ENCODE measurements at places on chromosomes 12 and 14.

DNA sequence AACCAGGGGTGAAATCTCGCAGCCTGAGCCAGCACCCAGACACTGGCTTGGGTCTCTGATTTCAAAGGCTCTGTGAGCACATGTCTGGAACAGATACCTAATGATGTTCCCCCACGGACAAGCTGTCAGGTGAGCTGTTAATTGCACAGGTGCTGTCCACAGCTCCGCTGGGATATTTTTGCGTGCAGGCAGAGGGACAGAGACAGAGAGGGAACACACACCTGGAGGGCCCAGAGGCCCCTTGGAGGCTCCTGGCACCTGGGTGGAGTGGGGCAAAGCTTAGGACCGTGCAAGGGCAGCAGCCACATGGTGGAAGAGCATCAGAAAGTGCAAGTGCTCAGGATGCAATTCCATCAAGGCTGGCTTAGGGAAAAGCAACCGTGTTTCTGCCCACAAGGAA is 57.3 kb downstream of the ARL6IP4 start:
- no peak for DNase-seq

GRCh38 chr12:106140223-106140986 is 1.7 kb upstream of the NUAK1 start:
- no peak for DNase-seq

DNA sequence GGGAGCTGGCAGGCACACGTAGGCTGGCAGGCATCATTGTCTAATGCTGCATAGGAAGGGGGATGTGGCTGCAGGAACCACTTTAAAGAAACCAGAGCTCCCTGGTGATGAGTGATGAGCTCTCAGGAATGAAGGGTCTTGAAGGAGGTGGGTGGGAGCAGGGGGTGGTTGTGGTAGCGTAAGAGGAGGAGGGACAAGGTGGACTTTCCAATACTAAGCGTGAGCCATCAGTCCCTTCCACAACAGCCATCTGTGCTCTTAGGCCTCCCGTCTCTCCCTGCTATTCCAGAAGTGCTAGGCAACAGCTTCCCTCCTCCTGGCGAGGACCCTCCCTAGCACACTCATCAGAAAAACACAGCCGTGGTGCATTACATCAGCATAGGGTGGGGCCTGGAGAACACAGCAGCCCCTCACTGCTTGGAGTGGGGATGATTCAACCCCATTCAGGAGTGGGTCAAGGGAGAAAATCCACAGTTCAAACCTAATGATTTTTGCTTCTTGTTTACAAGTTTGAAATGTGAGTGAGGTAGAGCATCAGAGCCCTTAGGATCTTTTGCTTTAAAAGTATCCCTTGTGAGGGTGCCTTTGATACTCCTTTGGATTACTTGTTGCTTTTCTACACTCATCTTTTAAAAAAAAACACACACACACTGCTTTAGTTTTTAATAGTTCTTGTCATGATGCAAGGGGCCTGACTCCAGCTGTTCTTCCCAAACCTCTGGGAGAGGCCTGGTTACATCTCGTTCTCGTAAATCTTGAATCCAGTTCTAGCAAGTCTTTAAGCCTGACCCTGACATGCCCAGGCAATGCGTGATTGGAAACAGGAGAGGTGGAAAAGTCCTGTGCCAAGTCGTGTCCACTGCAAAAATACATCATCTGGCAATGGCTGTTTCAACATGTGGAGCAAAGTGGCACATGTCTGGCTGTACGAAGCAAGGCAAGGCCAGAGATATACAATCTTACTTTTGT is 356.4 kb upstream of the DDHD1 start:
- no peak for DNase-seq

- no peak for DNase-seq
Observed at GRCh38 chr12:8038659-8039114, 6.2 kb downstream of the FOXJ2 start.

DNA sequence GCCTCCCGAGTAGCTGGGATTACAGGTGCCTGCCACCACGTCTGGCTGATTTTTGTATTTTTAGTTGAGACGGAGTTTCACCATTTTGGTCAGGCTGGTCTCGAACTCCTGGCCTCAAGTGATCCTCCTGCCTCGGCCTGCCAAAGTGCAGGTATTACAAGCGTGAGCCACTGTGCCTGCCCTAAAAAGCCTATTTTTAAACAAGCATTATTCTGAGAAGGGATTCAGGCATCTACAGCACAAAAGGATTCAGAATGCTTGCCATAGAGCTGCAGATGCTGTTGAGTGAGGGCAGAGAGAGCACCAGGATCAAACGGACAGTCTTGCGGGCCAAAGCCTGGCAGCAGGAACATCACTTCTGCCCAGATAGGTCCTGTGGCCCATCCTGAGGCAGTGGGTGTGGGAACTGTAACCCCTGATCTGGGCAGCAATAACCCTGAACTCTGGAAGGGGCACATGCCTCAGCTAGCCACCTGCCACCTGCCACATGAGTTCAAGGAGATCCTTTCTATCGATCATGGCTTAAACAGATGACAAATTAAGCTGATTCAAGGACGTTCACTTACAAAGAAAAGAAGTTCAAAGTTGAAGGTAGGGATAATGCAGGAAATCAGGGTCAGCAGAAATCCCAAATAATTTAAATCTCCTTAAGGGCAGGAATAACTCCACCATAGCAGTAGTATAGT is 16.8 kb upstream of the SNX6 start:
- no peak for DNase-seq

DNA sequence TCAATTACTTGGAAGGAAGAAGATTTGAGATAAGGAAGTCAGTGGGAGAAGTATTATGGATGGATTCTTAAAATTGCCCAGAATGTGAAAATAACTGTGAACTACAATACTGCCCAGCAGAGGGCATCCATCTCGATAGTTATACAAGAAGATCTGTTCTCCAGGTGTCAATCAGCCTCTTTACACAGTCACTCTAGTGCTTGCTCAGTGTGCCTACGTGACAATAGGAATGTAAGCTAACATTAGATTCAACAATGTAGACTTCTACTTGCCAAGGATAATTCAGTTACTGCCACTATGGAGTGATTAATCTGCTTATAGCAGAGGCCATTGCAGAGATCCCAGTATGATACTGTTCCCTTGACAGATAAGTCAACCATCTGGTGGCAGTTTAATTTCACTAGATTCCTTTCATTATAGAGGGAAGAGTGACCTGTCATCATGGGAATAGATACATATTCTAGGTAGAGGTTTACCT is 10.6 kb upstream of the MAP4K5 start:
- DNase-seq = no peak

DNA sequence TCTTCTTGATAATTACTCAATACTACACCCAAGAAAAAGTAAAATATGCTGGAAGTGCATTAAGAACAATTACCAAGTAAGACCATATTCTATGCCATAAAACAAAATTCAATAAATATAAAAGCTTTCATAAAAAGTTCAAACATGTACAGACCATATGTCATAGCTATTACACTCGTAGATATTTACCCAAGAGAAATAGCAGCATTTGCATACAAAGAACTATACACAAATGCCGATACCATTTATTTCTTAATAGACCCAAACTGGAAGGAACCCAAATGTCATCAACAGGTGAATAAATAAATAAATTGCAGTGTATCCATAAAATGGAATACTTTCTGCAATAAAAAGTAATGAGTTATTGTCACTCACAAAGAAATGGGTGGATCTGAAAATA is 78.3 kb upstream of the SLC16A7 start:
- DNase-seq = no peak

- no peak for DNase-seq
Observed at GRCh38 chr14:91890291-91890749, 23.0 kb upstream of the TC2N start.

- no peak for DNase-seq
Observed at GRCh38 chr14:49460662-49461061, 125.5 kb downstream of the RPS29 start.

GRCh38 chr14:96134508-96134907 is 70.1 kb upstream of the BDKRB2 start:
- DNase-seq = no peak

DNA sequence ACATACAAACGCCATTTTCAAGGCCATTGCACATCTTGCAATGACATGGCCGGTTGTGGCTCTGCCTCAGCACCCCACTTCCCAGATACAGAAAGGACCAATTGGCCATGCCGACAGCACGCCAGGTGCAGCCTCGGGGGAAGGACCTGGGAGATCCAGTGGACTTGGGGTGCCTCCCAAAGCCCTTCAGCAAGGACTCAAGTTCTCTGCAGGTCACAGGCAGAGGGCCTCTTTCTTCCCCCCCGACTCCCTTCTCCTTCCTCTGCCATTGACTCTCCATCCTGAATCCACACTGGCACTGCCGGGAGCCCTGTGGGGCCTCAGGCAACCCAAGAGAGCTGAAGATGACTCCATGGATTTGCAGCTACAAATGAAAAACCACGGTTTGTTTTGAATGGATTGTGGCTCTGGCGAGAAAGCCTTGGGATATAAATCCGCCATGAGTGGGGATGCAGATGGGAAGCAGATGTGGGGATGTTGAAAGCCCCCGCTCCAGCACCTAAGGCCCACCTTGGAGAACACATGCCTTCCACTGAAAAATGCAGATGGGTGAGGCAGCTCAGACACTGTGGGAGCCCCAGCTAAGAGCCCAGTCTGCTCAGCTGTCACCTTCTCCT is 35.1 kb upstream of the LTBP2 start:
- DNase-seq = no peak

GRCh38 chr12:6031001-6031400 is 85.9 kb upstream of the ANO2 start:
- DNase-seq = no peak

DNA sequence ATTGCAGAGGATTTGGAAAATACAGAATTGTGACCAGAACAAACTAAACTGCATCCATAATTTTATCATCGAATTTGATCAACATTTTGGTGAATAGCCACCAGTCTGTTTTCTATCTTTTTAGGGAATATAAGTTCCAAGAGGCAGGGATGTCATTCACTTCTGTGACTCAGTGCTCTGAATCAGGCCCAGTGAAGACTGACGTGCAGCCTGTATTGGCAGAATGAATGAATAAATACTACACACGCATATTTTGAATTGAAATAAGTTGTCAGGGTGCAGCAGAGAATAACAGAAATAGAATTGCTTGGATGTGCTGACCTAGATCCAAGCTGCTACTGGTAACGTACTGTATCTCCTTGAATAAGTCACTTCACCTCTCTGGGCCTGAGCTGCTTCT is 1.3 kb upstream of the EMP1 start:
- DNase-seq = no peak
